ENCODE measurements at places on chromosomes 16 and 17.

- no peak for DNase-seq
Observed at GRCh38 chr16:10123141-10123540, 59.1 kb downstream of the GRIN2A start.

GRCh38 chr17:44878627-44879221, 20.5 kb downstream of the EFTUD2 start:
- no peak for DNase-seq

GRCh38 chr16:23006380-23006779, 142.9 kb downstream of the USP31 start:
- DNase-seq: no peak

DNA sequence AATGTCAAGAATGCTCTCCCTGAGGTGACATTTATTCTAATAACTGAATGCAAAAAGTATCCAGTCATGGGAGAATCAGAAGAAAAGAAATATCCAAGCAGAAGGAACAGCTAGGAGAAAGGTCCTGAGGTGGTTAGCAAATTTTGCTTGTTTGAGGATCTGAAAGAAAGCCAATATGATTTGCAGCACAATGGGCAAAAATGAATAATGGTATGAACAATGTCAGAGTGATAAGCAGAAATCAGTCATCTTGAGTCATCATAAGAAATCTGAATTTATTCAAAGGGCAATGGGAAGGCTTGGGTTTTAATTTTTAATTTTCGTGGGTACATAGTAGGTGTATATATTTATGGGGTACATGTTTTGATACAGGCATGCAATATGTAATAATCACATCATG, 68.5 kb downstream of the BRIP1 start:
- no peak for DNase-seq

DNA sequence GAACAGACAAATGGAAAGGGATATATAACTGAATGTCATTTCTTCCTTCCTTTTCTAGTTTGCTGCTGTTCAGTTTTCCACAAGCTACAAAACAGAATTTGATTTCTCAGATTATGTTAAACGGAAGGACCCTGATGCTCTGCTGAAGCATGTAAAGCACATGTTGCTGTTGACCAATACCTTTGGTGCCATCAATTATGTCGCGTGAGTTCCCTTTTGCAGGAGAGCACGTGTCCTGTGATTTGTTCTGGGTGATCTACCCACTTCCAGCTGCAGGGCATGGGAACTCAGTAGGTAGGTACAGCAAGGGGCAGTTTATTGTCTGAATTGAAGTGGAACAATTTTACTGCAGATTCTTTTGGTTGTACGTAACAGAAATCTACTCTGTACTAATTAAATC, 8.8 kb downstream of the ITGAL start:
- no peak for DNase-seq

DNA sequence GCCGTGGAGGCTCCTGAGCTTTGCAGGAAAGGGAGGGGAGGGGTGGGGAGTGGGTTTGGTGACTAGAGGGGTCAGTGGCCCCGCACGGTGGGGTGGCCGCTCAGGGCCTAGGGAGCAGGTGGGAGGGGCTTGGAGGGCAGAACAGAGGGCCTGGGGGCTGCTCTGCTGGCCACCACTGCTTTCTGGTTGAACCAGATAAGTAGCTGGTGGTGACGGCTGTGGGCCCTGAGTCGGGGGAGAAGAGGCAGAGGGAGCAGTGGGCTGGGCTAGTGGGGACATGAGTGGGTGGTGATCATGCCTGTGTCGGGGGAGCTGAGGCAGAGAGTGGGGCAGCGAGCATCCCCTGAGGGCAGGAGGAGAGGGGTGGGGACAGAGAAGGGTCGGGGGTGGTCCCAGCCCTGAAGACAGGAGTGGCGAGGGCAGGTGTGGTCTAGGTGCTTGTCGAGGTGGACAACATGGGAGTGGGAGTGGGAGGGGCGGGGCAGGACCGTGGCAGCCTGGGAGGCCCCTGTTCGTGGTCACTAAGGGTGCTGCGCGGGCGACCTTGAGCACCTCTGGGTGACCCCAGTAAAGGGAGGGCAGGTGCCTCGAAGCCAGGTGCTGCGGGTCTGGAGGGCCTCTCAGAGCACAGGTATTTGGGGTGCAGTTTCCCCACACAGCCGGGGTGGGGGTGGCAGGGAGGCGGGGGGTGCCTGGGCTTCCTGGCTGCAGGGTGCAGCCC, 6.3 kb upstream of the CD7 start:
- no peak for DNase-seq
